ENCODE measurements at places on chromosomes 12 and 14.

- no peak for DNase-seq
Observed at GRCh38 chr12:78457938-78458337, 406.6 kb upstream of the SYT1 start.

GRCh38 chr14:56081139-56081538, 37.1 kb upstream of the PELI2 start:
- no peak for DNase-seq

DNA sequence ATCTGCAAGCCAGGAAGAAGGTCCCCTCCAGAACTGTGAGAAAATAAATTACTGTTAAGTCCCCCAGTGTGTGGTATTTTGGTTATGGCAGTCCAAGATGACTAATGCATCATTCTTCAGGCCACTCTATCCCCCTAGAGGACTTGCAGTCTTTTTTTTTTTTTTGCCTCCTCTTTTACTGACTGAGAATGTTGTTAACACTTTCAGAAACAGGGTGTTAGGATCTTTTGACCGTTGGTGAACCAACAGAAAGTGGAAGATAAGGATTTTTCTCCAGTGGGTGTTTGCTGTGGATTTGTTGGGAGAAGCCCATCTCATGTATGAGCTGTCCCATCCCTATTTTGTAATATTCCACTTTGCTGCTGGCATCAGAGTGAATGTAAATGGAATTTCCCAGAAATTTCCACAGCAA, 37.8 kb downstream of the MARK3 start:
- no peak for DNase-seq

- DNase-seq, result no peak
Observed at GRCh38 chr14:99246536-99247097, 25.4 kb downstream of the BCL11B start.

GRCh38 chr12:52865090-52865944, 16.5 kb upstream of the KRT78 start:
- DNase-seq, result peak; percentile 82

DNA sequence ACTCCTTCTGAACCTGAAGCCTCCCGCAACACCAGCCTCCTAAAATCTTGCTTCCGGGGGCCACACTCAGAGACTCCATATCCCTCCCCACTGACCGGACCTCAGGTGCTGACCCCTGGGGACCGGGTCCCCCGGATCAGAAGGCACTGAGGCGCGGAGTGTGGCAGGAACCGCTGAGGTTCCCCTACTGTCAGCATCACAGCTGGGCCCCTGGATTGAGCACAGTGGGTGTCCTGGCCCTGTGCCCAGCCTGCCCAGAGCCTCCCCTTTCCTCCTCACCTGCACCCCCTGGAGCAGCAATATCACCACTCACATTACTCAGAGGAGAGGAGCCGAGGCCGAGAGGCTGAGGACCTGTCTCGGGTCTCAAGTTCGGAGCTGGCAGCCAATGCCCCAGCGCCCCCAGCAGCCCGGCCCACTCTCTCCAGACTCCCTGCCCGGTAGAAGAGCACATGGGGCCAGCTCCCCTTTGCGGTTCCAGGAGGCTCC, 101.2 kb upstream of the EIF5 start:
- DNase-seq, result no peak

- no peak for DNase-seq
Observed at GRCh38 chr12:129196927-129197326, 343.6 kb downstream of the GLT1D1 start.

- no peak for DNase-seq
Observed at GRCh38 chr14:28565345-28565744, 201.2 kb upstream of the FOXG1 start.

- DNase-seq, result peak; percentile 1
Observed at GRCh38 chr14:101889898-101890297, 74.5 kb upstream of the DYNC1H1 start.

GRCh38 chr12:6612652-6613014, 5.5 kb upstream of the CHD4 start:
- no peak for DNase-seq

GRCh38 chr14:80055667-80056496, 155.4 kb downstream of the DIO2 start:
- DNase-seq, result no peak

GRCh38 chr12:65308601-65309071, 30.2 kb downstream of the MSRB3 start:
- no peak for DNase-seq

DNA sequence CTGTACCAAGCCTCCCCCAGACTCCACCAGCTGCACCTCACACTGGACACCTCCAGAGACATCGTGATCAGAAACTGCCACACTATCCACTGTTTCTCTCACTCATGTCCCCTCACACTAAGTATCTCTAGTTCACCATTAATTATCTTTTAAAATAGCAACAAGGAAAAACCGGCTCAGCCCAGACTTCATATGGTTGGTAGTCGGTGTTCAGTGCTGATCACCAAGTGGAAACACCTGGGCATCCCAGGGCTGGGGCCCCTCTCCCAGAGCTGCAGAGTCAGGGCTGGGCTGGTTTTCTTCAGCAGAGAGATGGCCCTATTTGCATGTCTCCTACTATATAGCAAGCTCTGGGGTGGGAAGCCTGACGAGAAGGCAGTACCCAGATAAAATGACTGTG, 1140.0 kb downstream of the TMEM121 start:
- no peak for DNase-seq

- DNase-seq, result no peak
Observed at GRCh38 chr12:45509187-45509586, 220.3 kb upstream of the ARID2 start.

DNA sequence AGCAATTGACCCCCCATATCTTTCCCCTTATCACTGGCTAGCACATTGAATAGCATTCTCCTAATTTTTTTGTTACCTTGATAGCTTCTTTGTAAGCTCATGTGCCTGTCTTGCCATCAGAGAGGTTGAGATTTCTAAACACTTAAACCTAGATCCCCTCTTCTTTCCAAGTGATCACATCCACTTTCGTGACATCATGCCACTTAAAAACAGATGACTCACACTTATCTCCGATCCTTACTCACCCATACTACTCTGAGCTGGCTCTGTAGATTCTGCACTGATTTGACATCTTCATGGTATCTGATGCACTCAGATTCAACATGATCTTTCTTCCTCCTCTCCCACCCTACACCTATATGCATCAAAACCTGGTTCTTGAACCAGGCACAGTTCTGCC, 10.5 kb downstream of the GPR137C start:
- no peak for DNase-seq

GRCh38 chr12:107406932-107407331, 278.7 kb upstream of the PWP1 start:
- no peak for DNase-seq

- no peak for DNase-seq
Observed at GRCh38 chr12:57584690-57585089, 6.3 kb upstream of the PIP4K2C start.

DNA sequence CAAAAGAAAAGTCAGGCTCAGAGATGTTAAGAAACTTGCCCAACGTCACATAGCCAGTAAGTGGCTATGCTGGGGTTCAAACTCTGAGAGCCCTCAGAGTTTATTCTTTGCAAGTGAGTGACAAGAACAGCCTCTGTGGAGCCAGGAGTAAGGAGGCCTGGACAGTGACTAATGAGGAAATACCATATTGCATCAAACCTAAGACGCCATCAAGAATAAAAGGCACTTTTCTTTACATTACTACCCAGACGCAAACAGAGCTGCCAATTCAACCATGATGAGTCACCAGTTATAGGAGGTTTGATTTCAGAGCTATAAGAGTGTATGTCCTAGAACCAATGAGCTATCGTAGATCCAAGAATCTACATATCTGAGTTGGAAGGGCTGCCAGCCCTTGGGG, 9.4 kb downstream of the TNFRSF1A start:
- DNase-seq, result no peak

DNA sequence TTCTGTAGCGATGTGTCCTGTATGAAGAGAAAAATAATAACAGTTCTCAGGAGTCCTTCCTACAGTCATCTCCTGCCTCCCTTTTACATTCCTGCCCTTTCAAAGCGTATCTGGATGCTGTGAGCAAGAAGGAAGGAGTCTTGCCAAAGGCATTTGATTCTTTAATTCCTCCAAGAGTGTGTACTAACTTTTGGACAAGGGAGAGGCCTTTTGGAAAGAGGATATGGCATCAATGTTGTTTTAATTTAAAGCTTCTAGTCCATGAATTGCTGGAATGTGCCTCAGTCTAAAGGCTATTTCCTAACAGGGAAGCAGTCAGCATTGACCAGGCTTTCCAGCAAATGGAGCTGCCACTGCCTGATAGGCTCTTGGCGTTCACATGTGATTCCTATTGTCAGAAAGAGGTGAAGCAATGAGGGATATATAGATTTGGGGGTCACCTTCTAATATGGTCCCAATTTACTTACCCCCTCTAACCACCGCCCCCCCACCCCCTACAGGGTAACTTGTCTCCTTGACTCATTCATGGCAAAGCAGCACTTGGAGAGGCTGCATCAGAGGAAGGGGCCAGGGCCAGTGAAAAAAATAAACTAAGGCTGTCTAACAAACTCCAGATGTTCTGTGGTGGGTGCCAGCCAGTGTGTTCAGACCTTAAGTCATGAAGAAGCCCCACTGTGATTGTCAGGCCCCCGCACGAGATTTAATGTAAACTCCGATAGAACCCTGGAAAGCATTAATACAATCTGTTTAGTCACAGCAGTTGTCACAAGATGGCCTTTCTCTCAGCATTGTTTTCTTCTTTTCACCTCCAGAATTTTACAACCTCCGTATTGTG, 220.3 kb downstream of the FBXL14 start:
- peak; percentile 72 for DNase-seq

GRCh38 chr14:65377576-65377975, 35.0 kb upstream of the FUT8 start:
- DNase-seq, result no peak

DNA sequence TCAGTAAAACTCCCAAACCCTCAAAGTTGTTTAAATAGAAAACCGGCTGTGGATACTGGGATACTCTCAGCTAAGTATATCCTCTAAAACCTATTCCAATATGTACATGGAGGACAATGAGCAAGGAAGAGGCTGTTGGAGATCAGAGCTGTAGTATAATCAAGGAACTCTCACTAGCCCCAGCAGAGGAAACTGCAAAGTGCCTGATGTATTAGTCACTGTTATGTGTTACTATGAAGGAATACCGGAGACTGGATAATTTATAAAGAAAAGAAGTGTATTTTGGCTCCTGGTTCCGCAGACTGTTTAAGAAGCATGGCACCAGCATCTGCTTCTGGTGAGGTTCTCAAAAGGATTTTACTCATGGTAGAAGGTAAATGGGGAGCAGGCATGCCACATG, 65.6 kb upstream of the RPL10L start:
- no peak for DNase-seq

DNA sequence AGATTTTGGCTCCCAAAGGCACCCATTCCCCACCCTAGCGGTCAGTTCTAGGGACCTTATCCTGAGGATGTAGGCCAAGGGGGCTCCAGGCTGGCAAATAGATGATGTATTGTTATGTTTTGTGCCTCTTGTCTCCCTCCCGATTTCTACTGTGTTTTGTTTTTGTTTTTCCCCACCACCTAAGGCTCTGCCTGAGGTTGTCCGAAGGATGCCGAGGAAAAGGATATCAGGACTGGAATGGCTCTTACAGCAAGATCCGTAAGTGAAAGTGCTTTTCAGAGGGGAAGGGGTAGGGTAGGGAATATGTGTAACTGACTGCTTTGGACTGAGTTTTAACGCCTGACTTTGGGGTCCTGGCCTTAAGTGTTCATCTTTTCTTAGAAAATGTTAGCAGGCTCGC, 6.6 kb downstream of the FOXG1 start:
- DNase-seq, result no peak

DNA sequence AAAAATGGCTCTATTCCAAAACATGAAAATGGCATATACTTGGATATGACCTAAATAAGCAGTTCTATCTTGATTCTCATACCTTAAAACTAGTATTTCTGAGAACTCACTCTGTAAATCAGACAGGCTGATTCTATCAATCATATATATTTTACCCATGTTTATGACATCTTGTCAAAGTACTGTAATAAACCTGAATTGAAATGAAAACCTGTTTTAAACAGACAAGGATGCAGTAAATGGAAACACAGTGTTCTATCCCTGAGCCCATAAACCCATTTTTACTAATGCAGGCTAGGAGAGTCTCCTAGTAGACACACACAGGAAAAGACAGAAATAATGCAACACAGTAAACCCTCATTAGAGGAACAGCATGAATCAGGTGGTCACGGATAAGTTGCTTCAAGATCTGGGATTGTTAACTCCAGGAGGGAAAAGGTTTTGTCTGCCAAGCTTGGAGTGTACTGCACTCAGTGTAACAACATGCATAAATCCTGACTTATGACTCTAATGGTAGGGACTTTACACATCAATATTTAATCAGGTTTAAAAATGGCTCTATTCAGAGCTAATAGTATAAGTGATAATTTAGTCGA, 93.6 kb upstream of the CPNE8 start:
- DNase-seq, result no peak

- no peak for DNase-seq
Observed at GRCh38 chr14:68137704-68138619, 318.4 kb downstream of the RAD51B start.

- DNase-seq, result no peak
Observed at GRCh38 chr14:92726135-92726932, 22.1 kb downstream of the LGMN start.

DNA sequence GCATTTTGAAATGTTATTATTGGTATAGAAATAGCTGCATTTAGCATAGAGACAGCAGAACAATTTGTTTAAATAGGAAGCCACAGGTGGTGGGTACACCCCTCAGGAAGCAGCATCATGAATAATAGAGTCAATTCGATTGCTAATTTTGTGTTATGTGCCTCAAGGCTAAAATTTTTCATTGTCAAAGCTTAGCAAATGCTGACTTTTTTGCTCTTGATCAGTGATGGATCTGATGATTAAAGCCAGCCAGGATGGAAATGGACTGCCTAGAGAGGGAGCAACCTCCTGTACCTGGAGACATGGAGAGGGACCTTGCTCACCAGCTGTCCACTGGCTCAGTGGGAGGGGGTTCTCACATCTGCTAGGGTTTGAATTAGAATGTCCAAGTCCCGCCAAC, 4.5 kb upstream of the KRT8 start:
- DNase-seq, result no peak

DNA sequence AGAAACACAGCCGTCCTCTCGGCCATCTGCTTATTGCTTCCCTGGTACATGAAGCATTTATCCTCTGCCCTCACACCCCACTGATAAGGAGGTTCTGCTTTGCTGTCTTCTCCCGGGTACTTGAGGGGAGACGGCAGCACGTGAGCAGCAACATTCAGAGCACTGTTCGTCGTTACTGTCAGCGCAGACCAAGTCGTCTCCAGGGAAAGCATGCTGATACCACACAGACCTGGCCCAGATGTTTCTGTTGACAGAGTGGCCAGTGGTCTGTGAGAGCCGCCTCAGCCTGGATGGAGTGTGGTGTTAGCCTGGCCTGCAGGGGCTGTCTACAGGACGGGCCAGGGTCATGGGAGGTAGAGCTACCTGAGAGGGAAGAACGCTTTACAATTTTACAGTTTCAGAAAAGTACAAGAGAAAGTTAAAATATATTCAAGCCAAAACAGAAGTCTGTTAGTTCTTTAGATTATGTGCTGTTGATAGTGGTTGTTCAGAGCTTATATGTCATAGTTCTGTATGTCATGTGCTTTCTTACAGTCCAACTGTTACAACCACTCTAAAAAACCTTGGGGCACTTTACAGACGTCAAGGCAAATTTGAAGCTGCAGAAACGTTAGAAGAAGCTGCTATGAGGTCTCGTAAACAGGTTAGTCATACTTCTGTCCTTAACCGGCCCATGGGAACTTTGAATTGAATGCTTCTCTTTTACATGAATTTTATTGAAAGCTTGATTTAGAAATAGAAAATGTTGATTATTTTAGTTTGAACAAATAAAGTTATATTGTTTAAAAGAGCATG, 38.2 kb downstream of the XRCC3 start:
- DNase-seq, result no peak
